Left renal cortex interstitium (tissue), 4 donors: ENCODE measurements at places on chromosomes 6 and 20.

DNA sequence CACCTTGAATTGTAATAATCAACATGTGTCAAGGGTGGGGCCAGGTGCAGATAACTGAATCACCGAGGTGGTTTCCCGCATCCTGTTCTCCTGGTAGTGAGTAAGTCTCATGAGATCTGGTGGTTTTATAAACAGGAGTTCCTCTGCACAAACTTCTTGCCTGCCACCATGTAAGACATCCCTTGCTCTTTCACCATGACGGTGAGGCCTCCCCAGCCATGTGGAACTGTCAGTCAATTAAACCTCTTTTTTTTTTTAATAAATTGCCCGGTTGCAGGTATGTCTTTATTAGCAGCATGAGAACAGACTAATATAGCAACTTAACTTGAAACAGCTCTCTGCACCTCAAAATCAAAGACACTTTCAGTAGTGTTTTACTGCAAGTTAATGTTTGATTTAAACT lies 121.6 kb downstream of the OGFRL1 start:
- no peak for DNase-seq

DNA sequence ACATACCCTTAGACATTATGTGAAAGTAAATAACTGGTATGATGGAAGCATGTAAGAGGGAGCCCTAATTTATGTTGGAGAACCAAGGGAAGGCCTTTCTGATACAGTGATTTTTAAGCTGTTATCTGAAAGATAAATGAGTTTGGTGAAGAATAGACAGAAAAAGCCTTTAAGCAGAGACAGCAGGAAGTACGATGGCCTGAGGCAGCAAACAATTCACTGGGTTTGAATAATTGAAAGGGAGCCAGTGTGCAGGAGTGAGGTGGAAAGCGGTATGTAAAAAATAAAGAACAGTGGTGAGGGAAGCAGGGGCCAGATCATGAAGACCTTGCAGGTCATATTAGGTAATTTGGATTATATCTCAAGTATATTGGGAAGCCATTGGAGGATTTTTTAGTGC lies 4.1 kb upstream of the RAB23 start:
- no peak for DNase-seq

DNA sequence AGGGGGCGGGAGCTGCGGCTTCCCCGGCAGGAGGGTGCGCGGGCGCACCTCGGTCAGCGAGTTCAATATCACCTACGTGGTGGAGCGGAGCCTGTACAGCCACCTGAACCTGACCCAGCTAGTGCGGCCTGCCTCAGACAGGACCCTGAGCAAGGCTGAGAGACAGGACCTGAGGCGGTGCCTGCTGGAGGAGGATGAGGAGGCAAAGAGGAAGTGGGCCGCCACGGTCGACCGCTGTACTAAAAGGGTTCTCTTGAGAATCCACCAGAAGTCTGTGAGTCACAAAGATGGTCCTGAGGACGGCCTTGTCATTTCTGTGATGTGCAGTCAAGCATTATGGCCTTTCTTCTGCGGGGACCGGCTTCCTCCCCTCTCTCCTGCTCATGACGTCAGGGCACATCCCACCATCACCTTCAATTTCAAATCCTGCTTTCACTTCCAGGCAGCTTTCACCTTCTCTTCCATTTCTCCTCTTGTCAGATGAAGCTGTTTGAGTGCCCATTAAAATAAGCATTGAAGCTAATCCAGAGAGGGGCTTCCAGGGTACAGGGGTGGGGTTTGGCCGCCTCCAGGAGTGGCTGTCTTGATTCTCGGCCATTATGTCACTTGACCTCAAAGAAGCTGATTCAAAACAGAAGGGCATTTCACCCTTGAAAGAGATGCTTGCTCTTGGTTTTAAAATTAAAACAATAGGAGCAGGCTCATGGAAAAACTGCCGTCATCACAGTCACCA lies 177.6 kb downstream of the SASH1 start:
- DNase-seq = no peak

- DNase-seq = no peak
These were observed 106.8 kb upstream of the ARMC2 start for GRCh38 chr6:108741331-108741989.

DNA sequence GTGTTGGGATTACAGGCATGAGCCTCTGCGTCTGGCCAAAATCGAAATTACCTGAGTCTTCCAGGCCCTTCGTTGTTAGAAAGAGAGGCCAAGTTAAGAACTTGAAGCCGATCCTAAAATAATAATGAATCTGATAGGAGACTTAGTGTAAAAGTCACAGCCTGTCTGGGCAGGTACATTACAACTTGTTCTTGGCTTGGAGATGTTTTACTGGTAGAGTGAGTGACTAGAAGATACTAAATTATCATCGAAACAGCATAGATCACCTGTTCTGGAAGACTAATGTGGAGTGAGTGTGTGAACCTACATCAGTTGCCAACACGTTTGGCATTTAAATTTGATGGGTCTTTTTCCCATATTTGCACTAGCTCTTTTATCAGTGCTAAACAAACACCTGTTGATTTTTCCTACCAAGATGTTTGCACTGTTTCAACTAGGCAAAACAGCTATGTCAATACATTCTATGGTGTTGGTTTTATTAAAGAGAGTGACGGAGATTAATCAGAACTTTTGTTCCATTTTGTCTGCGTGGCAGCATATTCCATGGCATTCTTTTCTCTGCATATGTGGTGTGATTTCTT lies 4.6 kb upstream of the TMEM217 start:
- no peak for DNase-seq

DNA sequence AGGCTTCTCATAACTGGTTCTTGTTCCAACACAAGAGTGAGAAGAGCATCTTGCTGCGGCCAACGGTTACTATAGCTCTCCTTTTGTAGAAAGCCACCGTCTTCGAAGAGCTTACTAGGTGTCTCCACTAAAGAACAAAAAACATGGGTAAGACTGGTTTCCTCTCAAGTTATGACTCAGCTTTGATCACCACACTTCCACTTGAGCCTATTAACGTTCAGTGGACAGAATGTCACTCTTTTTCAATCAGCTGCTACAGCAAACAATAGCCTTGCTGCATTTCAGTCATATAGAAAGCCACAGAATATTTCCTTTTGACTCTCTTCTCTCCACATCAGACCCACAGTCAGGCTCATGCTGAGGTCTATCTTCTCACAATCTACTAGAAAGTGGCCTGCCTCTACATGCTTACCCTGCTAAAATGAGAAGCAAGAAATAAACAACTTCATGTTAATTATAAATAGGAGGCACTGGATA lies 243.5 kb upstream of the PREP start:
- DNase-seq = no peak

GRCh38 chr6:8175046-8175777 lies 72.9 kb upstream of the EEF1E1 start:
- no peak for DNase-seq

DNA sequence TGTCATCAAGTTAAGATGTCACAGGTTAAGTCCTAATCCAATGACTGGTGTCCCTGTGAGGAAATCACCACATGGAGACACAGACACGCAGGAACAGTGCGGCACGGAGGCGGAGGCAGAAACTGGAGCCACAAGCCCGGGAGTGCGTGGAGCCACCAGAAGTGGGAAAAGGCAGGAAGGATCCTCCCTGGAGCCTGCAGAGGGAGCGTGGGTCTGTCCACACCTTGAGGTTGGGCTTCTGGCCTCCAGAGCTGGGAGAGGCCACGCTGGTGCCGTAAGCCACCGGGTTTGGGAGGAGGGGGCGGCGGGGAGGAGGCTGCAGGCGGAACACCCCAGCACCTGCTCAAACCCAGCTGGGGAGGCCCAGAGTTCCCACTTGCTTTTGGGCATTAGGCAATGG lies 3.8 kb downstream of the CABLES2 start:
- DNase-seq = no peak

DNA sequence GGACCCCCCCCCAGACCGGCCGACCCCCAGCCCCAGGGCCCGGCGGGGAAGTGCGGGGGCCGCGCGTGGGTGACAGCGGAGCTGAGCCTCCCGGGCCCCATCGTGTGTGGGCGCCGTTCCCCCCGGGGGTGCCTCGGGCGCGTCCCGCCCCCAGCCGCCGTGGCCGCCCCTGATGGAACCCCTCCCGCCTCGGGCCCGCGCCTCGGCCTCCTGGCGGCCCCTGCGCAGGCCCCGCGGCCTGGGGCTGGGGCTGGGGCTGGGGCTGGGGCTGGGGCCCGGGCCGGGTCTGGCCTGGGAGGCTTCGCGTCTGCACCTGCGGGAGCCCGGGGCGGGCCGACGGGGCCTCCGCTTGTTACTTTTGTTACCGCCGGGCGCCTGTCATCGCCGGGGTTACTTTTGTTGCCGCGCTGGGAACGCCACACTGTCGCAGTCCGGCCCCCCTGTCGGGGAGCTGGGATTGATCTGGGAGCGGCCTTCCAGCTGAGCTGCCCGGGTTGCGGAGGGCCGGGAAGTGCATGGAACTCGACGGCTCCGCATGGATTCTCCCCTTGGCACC lies 598 bp downstream of the OGFR start:
- DNase-seq = no peak

DNA sequence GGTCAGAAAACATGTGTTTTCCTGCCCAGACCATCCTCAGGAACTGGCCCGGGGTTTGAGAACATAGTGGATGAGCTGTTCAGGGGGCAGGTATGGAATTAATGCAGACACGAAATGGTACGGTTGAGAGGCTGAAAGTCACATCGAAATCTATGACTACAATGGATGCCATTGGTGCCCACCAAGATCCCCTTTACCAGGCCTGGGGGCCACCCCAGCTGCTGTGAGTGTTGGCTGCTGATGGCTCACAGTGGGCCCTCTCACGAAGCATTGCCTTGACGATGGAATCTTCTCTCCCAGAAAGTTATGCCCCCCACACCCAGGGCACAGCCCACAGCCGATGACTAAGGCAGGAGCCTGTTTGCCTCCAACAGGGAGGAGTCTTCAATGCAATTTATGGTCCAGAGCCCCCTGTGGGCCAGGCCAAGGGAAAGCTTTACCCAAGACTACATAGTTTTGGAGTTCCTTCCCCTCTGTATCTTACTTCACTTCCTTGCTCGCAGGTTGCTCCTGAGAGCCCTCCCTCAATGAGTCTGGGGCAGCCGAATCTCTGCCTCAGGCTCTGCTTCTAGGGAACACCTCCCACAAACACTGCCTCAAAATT lies 92.6 kb downstream of the BFSP1 start:
- no peak for DNase-seq

GRCh38 chr6:156848123-156848522 lies 70.9 kb downstream of the ARID1B start:
- no peak for DNase-seq

DNA sequence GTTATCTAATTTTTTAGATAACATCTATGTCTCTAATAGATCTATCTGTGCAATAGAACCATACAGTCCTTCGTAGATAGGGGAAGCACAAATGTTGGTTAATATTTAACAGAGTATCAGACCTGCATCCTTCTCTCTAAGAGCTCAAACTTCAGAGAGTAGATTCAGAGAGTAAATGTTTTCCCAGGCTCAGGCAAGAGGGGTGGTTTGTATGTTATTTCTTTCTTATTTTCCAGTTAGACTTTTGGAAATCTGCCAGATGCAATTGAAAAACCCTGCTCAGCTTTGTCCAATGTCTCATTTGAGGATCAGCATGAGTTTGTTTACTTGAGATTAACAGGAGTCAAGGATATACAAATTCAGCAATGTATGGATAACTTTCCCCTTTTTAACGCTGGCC lies 361.9 kb downstream of the BCKDHB start:
- DNase-seq = no peak

GRCh38 chr6:154805288-154805911 lies 72.2 kb downstream of the SCAF8 start:
- no peak for DNase-seq

DNA sequence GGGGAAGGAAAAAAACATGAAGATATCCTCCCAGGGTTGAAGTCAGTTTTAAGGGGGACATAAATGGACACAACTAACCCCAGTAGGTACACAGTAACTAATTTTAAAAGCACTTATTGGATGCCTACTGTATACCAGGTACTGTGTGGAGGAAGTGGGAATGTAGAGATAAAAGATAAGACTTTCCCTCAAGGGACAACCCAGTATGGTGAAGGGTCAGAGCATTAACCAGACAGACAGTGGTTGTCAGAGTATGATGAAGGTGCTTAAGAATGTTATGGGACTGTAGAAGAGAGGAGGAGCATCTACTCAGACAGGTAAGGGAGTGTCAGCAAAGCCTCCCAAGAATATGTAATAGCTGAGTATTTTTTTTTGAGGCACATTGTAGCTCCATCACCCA lies 906 bp downstream of the ABCF1 start:
- DNase-seq = no peak

- DNase-seq = no peak
These were observed 46.7 kb downstream of the LRRN4 start for GRCh38 chr20:6007094-6007528.

GRCh38 chr6:159828074-159828473 lies 28.0 kb downstream of the PNLDC1 start:
- DNase-seq = no peak

DNA sequence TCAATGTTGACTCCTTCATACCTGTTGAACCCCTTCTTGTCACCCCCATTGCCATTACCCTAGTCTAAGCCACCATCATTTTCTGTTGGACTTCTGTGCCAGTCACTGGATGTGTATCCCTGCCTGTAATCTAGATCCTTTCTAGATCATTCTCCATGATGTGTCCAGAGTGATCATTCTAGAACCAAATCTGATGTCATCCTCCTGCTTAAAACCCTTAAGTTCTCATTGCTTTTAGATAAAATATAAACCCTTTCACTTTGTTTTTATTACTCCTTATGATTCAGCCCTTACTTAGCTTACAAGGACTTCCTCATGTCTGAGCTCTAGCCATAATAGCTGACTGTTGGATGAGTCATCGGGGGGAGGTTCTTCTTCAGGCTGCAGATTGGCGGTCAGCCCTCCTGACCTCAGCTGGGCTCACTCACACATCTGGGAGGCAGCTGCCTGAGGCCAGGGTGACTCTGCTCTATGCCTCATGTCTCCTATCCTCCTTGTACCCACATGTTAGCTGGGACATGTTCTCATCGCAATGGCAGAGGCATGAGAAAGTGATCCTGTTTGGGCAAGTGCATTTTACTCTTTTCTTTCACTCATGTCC lies 287.6 kb downstream of the ESR1 start:
- no peak for DNase-seq

DNA sequence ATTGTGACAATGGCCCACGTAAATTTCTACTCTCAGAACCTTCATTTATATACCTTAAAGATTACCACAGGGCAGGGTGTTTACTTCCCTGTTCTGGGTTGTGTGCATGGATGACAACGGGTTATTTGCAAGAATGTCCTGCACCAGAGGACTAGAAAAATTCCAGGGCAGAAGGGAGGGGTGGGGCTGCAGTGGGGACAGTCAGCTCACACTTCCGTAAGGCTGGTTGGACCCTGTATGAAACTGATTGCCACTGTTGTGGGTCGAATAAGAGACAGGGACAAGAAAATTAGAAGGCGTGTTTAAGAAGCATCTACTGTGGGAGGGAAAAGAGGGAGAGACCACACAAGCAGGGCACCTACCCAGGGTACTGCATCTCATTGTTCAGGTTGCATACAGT lies 96.5 kb downstream of the SNAP25 start:
- DNase-seq = no peak

DNA sequence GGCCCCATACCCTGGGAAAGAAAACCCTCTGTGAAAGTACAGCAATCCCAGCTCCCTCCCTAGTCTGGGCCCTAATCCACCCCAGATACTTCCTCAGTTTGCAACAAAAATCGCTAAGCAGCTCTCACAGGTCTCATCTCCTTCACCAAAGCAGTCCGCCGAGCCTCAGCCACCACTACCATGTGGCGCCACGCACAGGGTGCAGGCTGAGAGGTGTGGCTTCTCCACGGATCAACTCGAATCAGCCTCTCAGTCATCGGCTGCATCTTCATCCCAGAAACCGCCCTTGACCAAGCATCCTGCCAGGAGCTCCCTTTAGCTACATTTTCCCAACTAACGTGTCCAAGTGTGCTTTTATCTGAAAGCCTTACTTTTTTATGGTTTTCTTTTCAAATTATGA lies 50.7 kb downstream of the ANKRD60 start:
- no peak for DNase-seq
